NCI-H1092 (cell line): ENCODE measurements at places on chromosomes 13 and 19.

DNA sequence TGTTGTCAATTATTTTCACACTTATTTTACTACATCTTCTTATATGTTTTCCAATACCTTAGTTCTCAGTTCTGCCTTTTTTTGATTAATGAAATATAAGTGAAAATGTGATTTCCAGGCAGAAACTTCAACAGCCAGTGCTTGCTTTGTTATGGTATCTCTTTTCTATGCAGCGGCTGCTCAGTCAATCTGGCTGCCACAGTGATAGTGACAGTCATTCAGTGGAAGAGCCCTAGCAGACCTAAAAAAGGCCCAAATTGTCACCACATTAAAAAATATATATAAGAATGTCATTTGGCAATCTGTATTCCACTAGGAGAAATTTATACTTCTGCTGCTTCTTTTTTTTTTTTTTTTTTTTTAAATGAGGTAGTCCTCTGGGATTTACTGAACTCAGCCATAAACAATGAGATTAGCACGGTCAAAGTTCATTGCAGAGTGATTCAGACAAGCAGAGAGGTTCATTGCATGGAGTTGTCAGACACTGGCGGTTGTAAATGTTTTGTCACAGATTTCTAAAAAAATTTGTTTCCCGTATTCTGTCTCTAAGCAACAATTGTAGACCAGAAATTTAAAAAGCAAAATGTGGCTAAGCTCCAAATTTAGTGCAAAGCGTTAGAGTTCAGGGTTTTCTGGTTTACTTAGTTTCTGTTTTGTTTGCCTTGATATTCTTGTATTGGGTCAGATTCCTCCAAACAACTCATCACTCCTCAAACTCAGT is 94.7 kb upstream of the PRR20A start:
- no peak for DNase-seq

GRCh38 chr13:53890696-53891095 is 862.1 kb downstream of the OLFM4 start:
- no peak for DNase-seq

- peak; percentile 95 for DNase-seq
Measured at GRCh38 chr19:2819540-2820111, at the start of gene ZNF554. ZNF554 (plus strand) TSS chr19:2819868; CDS start chr19:2820072, 204 bp downstream.

GRCh38 chr19:13398780-13399726 is 107.2 kb downstream of the CACNA1A start:
- DNase-seq: no peak

DNA sequence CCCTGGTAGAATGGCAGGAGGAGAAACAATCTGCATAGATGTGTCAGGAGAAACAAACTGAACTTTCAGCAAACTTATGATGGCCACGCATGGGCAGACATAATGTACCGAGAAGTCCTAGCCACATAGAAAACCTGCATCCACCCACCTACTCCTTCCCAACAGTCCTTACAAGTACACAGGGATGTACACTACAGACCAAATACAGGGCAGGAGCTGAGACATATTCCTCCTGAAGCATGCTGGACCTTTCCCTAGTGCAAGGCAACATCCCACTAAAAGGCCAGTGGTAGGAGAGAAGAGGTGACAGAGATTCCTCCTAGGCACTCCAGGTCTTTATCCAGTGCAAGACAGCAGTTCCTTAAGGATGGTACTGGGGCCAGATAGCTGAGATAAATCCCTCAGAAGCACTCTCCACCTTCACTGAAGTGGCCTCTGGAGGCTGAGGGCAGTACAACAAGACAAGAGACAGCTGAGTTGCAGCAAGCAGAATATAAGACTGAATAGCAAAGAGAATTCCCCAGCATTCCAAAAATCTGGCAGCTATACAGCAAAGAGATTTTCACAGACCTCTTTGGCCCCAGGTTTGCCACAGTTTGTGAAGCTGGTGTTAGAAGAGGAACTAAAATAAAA is 18.3 kb downstream of the VWA8 start:
- no peak for DNase-seq

- no peak for DNase-seq
Measured at GRCh38 chr13:77300176-77301037, 26.5 kb downstream of the MYCBP2 start.

DNA sequence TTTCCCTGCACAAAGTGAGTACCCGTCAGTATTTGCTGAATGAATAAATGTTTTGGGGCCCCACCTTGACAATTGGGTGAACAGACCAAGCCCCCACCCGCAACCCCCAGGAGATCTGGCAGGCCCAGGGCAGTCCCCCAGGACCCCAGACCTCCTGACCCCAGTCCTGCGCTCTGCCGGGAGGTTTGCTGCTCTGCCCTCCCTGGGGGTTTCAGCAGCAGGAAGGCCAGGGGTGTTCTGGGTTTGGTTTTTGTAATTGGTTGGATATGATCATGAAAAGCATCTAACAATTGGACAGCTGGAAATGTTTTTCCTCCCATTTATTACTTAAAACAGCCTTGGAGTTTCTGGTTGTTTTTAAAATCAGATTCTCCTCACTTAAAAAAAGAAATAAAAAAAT is 193.8 kb downstream of the URI1 start:
- DNase-seq: no peak

- DNase-seq: no peak
Measured at GRCh38 chr19:15666883-15667282, 6.0 kb upstream of the CYP4F12 start.

GRCh38 chr19:41956621-41957020 is 2.5 kb downstream of the RABAC1 start:
- DNase-seq: no peak

GRCh38 chr19:35153701-35154524 is 622 bp upstream of the FXYD5 start:
- no peak for DNase-seq
